ENCODE measurements at places on chromosomes 2 and 18.

GRCh38 chr2:168136392-168136977 lies 110.9 kb downstream of the STK39 start:
- DNase-seq: peak; percentile 37

- peak; percentile 59 for DNase-seq
These were observed 72.7 kb upstream of the ITPRID2 start for GRCh38 chr2:181818840-181819239.

DNA sequence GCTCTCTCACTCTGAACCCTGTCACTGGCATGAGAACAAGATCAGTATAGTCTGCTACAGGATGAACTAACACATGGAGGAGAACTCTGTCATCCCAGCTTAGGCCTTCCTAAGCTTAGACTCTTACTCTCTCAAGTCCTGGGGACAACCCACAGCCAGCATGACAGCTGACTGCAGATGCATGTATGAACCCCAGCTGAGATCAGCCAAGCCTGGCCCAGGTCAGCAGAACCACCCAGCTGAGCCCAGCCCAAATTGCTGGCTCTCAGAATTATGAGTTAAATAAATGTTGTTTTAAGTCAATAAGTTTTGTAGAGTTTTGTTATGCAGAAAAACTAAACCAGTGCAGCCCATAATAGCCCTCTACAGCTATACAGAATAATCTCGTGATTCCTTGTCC lies 287.3 kb downstream of the TNS1 start:
- DNase-seq: no peak

DNA sequence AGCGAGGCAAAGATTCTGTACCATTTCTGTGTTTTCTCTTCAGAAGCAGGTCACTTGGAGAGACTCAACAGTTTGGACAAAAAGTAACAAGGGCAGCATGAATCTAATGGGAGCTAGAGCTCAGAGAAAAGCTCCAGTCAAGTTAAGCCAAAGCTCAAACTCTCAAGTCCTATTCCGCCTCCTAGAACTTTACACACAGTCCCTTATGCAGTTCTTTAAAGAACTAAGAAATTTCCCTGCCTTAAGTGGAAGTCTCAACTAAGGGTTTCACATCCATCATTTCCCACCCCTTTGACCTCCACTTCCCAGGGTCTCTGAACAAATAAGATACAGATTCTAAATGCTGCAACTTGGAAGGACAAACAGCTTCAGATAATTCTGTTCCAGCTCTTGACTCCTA lies 121.3 kb upstream of the RNU4ATAC start:
- DNase-seq: no peak

- no peak for DNase-seq
These were observed 309.9 kb upstream of the PKDCC start for GRCh38 chr2:41737888-41738287.

- DNase-seq: no peak
These were observed 301.3 kb upstream of the RGPD4 start for GRCh38 chr2:107525406-107525805.

GRCh38 chr2:145374165-145374564 lies 854.2 kb upstream of the ZEB2 start:
- no peak for DNase-seq

DNA sequence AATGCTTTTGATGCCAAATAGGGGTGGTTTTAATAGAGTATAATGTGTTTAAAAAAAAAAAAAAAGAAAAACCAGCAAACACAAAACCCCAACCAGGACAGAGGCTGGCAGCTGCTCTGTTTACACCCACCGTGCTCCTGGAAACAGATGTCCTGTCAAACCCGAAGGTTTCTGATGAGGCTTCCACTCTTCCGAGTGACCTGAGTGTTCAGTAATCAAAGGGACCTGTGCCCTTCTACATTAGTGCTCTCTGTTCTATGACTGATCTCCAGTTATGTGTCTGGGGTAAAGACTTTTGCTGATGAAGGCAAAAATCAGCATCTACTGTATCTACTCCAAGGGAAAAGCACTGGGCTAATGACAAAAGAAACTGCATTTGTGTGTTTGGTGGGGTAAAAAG lies 3.5 kb upstream of the KLHL29 start:
- DNase-seq: no peak

GRCh38 chr2:37468170-37468569 lies 123.7 kb downstream of the QPCT start:
- no peak for DNase-seq

- no peak for DNase-seq
These were observed 54.7 kb upstream of the TGFA start for GRCh38 chr2:70608373-70608772.

GRCh38 chr18:34611904-34612303 lies 98.2 kb upstream of the DTNA start:
- DNase-seq: no peak

DNA sequence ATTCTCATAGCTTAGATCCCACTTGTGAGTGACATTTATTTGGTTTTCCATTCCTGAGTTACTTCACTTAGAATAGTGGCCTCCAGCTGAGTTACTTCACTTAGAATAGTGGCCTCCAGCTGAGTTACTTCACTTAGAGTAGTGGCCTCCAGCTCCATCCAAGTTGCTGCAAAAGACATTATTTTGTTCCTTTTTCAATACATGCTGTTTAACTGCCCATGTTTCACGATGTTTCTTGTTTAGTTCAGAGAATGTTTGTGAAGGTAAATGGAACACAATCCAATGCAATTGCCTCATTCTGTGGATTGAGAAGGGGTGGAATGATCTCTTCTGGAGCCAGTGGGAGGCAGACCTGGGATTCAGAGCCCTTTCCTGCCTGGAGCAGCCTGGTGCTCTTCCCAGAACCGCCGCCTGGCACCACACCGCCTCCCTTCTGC lies 273.5 kb upstream of the ATP5MC3 start:
- no peak for DNase-seq

GRCh38 chr2:154495455-154495868 lies 203.0 kb upstream of the KCNJ3 start:
- DNase-seq: no peak

- no peak for DNase-seq
These were observed 324.2 kb upstream of the HS6ST1 start for GRCh38 chr2:128642821-128643220.

DNA sequence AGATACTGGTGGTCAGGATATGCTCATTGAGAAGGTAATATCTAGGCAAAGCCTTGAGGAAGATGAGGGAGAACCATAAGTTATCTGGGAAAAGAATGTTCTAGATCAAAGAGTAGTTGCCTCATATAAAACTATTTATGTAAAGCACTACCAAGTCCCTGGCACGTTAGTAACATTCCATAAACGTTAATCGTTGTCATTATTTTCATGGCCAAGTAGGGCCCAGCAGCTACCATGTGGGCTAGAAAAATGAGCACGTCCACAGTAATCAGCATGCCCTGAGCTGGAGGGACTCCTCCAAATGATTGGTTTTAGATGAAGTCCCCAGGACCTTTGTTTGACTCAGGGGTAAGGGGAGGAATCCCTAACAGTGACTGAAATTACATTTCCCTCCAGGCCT lies 32.7 kb upstream of the AFTPH start:
- DNase-seq: no peak

GRCh38 chr2:25844089-25844488 lies 34.2 kb downstream of the ASXL2 start:
- no peak for DNase-seq
